AG10803 (cell line): ENCODE measurements at places on chromosomes 12 and 14.

DNA sequence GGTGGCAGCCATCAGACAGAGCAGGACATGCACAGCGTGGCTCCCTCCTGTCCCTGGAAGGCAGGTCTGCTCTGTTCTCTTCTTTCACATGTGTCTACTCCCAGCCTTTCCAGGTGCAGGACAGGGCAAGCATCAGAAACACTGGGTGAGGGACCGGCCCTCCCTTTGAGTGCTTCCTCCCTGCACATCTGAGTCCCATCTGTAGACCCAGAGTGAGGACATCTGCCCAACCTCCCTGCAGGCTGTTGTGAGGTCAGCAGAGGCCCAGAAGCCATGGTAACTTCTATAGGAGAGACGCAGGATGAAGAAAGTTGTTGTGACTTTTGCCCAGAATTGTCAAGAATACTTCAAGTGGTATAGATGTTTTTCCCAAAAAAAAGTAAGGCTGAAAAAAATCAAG, 282.7 kb downstream of the CACNA1C start:
- DNase-seq: peak; percentile 73

GRCh38 chr12:106149096-106149784, 10.5 kb upstream of the NUAK1 start:
- DNase-seq: peak; percentile 24

DNA sequence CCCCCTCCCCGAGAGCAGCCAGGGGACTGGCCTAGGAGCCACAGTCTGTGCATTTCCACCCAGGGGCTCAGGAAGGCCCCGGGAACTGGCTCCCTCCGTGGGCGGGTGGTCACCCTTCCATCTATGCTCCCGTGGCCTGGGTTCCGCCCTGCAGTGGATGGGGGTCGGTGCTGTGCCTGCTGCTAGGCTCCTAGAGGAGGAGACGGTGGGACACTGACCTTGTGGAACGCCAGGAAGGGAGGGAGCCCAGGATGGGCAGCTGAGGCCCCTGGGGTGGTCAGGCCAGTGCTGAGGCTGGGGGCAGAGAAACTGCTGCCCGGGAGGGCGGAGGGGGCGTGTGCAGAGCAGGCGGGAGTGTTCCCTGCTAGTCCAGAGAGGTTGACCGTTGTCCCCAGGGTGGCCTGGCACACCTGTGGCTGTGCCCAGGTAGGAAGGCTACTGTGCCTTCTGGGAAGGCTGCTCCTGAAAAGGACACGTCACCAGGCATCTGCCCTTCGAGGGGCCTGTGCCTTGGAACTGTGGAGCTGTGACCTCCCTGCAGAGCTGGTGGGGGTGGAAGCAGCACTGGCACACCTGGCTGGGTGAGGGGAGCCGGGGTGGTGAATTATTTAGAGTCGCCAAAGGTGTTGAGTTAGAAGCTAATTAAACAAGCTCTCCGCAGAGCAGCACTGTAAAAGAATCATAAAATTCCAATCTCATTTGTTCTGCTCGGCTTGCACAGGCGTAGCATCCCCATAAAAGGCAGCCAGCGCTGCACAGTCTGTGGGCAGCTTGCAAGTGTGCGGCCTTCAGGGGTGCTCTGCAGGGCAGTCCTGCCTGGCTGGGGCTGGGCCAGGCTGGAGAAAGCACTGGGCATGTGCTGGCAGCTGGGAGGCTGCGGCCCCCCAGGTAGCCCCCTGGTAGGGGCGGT, 145.1 kb downstream of the KIF26A start:
- no peak for DNase-seq

GRCh38 chr12:108551535-108551934, 9.4 kb downstream of the SART3 start:
- DNase-seq: peak; percentile 86

- no peak for DNase-seq
These were observed 28.6 kb downstream of the AMN start for GRCh38 chr14:102951034-102951433.

DNA sequence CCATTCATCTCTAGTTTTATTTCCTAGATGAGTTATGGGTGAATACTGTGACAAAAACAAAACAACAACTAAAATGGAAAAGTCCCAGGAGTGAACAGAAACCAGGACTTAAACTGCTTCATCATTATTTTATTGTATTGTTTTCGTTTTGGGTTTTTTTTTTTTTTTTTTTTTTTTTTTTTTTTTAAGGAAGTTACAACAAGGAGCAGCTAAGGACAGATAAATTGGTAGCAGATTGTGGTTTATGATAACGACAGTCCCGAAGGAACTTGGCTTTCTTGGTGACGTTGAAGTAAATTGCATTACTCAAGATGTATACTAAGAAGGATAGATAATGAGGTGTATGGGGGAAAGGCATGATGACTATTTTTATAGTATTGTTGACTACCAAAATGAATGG, 866.3 kb downstream of the NRXN3 start:
- no peak for DNase-seq

DNA sequence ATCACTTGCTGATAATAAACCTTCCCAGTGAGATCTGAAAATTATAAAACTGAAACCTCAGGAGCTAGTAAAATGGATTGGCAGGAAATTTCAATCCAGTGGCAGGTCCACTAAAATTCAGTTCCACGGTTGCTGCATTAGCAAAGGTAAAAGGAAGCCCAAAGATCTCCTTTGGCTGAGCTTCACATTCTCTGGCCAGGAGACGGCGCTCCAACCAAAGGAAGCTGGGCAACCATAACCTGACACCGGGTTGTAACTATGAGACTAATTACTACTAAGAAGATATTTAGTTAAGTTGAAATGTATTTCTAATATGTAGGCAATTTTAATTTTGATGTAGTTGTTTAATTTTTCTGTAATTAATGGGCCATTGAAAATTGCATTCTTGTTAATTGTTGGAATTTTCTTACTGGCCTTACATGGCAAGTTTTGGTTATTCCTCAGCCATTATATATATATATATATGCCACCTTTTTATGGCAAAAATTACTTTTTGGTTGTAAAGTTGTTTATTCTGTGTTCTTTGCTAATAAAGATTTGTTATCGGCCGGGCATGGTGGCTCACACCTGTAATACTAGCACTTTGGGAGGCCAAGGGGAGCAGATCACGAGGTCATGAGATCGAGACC, 17.0 kb downstream of the OR8S1 start:
- peak; percentile 11 for DNase-seq

- DNase-seq: peak; percentile 61
These were observed 45.0 kb downstream of the SYNE3 start for GRCh38 chr14:95471476-95471875.

GRCh38 chr14:61567838-61568571, 127.3 kb upstream of the HIF1A start:
- no peak for DNase-seq

DNA sequence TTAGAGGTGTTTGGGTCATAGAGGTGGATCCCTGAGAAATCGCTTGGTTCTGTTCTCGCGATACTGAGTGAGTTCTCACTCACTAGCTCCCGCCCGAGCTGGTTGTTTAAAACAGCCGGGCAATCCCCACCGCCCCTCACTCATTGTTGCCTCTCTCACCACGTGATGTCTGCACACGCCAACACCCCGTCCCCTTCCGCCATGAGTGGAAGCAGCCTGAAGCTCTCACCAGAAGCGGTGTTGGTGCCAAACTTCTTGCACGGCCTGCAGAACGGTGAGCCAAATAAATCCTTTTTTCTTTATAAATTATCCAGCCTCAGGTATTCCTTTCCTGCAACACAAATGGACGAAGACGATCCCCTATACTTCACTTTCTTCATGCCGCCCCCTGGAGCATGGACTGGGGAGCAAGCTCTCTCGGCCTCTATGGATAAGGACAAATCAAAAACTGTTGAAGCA, 45.4 kb upstream of the CCND2 start:
- no peak for DNase-seq

DNA sequence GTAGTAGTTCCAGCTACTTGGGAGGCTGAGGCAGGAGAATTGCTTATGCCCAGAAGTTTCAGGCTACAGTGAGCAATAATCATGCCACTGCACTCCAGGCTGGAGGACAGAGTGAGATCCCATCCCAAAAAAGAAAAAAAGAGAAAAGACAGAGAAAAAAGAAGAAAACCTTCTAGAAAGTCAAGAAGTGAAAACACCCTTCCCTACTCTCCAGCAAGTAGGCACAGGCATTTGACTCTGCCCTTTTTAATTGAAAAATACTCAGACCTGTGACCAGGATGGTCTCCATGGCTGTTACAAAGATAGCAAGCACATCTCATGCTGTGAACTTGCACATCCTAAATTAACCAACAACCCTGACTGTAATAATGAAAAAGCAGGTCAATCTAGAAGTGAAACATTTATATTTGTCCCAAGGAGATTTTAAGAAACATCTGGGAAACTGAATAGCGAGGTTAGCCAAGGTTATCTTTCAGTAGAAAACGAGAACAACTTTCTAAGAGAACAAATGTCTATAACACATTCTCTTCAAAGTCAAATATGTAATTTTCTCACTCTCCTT, 2.0 kb downstream of the TMTC1 start:
- DNase-seq: no peak

- no peak for DNase-seq
These were observed 357.3 kb upstream of the DDHD1 start for GRCh38 chr14:53510281-53510912.

- peak; percentile 23 for DNase-seq
These were observed 574 bp downstream of the PAWR start for GRCh38 chr12:79690142-79690637.

DNA sequence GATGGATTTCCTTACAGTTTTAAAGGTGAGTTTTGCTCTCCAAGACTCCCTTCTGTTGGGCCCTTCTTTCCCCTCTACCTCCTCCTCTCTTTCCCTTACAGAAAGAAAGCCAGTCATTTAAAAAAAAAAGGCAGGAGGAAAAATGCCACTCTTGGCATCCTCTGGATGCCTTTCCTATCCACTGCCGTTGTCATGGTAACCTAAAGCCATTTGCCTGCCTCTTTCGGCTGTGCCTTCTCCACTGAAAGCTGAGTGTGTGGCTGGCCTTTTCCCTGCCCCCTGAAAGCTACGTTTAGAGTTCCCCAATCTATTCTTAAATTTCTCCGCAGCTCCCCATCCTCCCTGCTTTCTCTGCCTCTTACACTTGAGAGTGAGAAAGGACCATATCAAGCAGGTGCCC, 67.1 kb downstream of the TUNAR start:
- DNase-seq: no peak

GRCh38 chr12:95582230-95583058, 31.2 kb upstream of the USP44 start:
- DNase-seq: peak; percentile 52

- no peak for DNase-seq
These were observed 7.4 kb downstream of the RAN start for GRCh38 chr12:130879212-130879686.

GRCh38 chr14:74595006-74595735, 16.9 kb downstream of the LTBP2 start:
- peak; percentile 93 for DNase-seq

DNA sequence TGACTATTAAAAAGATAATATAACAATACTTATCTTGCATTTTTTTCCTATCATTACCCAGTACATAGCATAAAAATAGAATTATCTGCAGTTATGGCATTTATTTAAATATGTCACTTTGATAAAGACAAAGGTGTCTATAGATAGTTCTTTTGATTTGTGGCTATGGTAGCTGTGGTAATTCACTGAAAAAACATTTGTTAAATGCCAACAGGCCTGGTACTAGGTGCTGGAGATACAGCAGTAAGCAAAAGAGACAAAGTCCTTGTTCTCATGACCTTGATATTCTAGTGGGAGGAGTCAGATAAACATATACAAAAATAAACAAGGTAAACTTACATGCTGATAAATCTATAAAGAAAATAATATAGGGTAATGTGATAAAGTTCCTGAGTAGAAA, 44.7 kb downstream of the INSM2 start:
- no peak for DNase-seq

DNA sequence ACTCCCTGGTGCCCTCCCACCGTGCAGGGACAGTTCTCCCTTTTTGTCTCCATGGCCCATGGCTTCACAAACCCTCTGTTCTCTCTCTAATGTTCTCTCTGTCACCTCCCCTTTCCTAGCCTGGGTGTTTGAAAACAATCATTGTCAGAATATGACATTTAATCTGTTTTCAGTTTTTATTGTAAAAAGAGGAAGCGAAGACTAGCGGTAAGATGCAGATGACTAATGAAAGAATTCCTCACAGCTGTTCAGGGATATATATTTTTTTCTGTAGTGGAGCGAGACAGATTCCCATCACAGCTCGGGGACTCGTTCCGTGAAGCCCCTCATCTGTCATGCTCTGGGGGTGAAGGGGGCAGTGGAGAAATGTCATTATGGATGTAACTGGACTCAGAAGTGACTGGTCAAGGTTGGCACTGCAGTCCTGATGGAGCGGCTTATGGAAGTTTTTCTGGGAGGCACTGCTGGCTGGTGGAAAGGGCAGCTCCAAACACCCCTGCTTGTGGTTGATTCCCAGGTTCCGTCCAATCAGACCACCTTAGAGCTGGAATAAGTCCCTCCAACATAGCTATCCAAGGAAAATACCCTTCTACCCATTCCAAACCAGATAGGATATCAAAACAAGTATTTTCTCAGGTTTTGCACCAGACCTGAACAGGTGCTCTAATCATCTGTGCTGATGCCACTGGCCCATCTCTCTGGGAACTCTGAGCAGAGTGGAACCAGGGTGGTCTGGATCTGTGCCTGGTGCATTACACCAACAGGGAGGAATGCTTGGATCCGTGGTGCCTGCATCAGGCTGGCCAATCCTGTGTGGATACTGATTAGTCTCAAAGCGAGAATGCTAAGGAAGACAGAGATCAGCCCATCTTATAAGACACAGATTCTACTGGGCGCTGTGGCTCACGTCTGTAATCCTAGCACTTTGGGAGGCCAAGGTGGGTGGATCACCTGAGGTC, 84.7 kb downstream of the GPATCH2L start:
- peak; percentile 20 for DNase-seq

GRCh38 chr12:9869307-9870161, at the start of gene CLEC2B:
Gene CLEC2B, minus strand, starts transcription at chr12:9869354.
- DNase-seq: peak; percentile 92

GRCh38 chr14:65251213-65251612, 148.9 kb upstream of the MAX start:
- peak; percentile 100 for DNase-seq

GRCh38 chr12:25482625-25483024, 70.5 kb downstream of the LMNTD1 start:
- peak; percentile 48 for DNase-seq

- DNase-seq: no peak
These were observed 51.0 kb upstream of the NCOR2 start for GRCh38 chr12:124618291-124618902.

- no peak for DNase-seq
These were observed 202.8 kb upstream of the PELI2 start for GRCh38 chr14:55915456-55915855.

DNA sequence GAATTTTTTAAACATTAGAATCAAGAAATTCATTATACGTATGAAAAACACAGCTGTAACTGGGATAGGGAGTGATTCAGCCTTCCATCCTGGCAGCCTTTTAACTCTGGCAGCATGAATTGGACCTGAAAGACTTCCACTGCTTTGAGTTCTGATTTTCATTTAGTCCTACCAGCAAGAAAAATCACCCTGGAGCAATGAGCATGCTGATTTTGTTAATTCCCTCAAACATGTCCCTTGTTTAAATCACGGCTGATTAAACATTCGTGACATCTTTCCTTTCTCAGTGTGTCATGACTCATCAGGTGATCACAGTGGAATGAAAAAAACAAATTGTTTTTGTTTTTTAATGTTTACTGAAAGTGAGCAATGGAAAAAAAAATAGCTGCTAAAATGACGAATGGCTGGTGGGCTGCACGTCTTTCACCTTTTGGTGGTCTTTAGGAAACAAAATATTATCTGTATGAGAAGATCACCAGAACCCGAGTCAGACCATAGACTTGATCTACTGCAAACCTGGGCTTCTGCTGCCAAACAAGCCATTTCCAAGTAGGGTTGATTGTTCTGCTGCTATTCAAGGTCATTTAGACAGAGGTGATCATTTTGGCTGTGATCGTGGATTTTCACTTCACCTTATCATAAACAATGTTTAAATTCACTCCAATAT, 67.0 kb upstream of the CAND1 start:
- no peak for DNase-seq
